ENCODE measurements at places on chromosomes 6 and 20.
A peak's percentile ranks its signal among the peaks of the same experiment; 100 is the strongest.

- no peak for DNase-seq
Measured at GRCh38 chr20:19428324-19428723, 215.9 kb downstream of the SLC24A3 start.

- DNase-seq, result no peak
Measured at GRCh38 chr6:11320914-11321597, 88.6 kb upstream of the NEDD9 start.

GRCh38 chr6:75143191-75143590 lies 62.7 kb downstream of the COL12A1 start:
- no peak for DNase-seq

- DNase-seq, result no peak
Measured at GRCh38 chr20:50913690-50914375, 17.4 kb downstream of the ADNP start.

DNA sequence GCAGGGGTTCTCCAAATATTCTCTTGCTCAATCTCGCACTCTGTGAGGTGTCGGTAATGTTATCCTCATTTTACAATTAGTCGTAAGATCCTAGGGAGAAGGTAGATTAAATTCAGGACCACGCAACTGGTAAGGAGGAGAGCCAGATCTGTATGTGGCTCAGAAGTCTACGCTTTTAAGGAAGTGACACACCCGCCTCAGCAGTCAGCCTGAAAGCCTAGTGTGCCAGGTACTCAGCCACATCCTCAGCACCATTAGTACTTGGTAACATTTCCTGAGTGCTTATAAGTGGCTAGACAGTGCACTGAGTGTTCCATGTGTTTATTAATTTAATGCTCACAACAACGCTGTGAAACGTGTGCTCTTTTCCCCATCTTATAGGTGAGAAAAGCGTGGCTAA lies 63.7 kb downstream of the DHX35 start:
- DNase-seq, result no peak

DNA sequence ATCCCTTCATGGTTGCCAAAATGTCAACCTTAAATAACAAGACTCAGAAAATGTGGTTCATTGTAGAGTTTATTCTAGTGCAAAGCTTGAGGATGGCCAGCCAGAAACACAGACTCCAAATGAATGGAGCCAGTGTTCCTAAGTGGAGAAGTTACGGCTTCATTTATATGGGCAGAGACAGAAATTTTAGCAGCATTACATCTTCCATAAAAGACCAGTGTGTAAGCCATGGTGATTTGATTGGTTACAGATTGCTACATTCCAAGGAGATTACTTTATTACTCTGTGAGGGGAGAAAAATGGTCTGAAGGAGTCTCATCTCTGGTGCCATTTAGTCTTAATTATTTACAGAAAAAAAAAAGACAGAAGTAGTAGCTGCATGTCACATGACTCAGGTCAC lies 97.8 kb downstream of the OTOR start:
- no peak for DNase-seq

GRCh38 chr6:160972111-160972510 lies 19.5 kb upstream of the MAP3K4 start:
- DNase-seq, result no peak

GRCh38 chr6:105573138-105573537 lies 170.3 kb upstream of the PREP start:
- DNase-seq, result no peak

- DNase-seq, result no peak
Measured at GRCh38 chr6:49423817-49424216, 39.2 kb downstream of the MMUT start.

DNA sequence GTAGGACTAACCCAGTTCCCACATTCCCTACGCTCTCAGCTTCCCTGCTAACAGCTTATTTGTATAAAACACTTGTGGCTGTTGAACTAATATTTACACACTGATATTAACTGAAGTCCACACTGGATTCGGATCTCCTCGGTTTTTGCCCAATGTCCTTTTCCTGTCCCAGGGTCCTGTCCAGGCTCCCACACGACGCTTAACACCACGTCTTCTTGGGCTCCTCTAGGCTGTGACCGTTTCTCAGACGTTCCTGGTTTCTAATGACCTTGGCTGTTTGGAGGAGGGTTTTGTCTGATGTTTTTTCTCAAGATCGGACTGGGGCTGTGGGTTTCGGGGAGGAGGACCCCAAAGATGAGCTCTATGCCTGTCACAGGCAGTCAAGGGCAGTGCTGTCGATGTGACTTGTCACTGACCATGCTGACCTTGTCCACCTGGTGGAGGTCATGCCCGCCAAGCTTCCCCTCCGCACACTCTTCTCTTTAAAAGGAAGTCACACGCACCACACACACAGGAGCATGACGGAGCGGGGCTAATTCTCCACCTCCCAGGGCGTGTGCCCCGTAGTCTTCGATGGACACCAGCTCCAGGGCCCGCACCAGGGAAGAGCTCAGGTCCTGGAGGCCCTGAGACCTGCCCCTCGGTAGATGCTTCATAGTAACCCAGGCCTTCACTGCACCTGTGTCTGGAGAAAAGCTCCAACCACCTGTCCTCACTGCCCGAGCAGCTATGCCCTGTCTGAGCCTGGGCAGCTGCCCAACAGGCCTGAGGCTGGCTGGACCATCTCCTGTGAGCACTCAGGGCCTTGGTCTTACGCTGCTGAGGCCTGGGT lies 72.0 kb downstream of the TTLL2 start:
- DNase-seq, result no peak

DNA sequence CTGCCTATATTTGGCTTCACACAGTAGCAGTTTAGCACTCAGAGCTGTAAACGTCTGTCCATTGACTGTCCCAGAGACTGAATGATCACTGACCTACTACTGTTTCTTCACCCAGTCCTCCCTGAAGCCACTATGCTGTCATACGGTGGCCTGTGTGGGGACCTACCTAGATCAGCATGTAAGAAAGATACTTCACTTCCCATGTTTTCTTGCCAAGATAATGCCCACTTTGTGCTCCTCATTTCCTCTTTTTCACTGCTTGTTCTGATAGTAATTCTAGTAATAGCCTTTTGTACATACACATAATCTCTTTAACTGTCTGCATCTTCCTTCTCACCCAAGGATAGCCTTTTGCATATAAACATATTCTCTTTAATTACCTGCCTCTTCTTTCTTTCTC lies 109.9 kb upstream of the TIAM2 start:
- DNase-seq, result no peak

DNA sequence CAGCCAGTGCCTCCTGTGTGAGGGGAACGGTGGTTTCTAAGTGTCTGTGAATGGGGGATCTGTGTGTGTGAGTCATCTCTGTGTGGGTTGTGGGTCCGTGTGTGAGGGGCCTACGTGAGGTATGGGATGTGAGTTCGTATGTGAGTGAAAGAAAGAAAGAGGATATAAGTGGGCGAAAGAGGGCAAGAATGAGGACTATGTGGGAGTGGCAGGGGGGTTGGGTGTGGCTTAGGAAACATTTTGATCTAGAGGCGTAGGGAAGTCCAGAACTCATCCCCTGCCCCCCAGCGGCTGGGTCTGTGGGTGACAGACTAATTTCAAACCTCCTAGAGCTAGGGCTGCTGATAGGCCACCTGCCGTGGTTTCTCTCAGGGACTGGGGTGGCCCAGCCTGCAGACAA lies 35.5 kb downstream of the DHX35 start:
- DNase-seq, result no peak

- DNase-seq, result no peak
Measured at GRCh38 chr6:157556144-157556645, 175.2 kb downstream of the ZDHHC14 start.

- DNase-seq, result no peak
Measured at GRCh38 chr20:61830241-61830930, 235.3 kb downstream of the TAF4 start.

- no peak for DNase-seq
Measured at GRCh38 chr6:52647199-52647598, 23.7 kb upstream of the TMEM14A start.

GRCh38 chr20:38167851-38168760 lies 3.0 kb upstream of the TGM2 start:
- peak; percentile 22 for DNase-seq

DNA sequence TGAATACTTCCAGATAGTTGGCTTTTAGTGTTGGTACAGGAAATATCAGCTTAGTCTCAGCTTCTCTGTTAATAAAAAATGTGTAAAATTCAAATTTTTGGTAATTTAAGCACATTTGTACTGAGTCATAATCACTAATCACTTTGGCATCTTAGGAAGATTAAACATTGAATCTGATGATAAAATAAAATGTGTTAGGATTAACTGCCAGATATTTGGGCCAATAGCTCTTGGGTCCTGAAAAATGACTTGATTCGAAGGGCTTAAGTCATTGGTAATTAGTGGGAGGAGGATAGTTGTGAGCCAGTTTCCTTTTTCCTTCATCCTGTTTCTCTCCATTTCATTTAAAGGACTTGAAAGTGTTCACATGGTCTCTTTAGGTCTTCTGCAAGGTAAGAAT lies 426.1 kb downstream of the RFPL4B start:
- DNase-seq, result no peak

- DNase-seq, result no peak
Measured at GRCh38 chr6:12361042-12361765, 71.0 kb downstream of the EDN1 start.

DNA sequence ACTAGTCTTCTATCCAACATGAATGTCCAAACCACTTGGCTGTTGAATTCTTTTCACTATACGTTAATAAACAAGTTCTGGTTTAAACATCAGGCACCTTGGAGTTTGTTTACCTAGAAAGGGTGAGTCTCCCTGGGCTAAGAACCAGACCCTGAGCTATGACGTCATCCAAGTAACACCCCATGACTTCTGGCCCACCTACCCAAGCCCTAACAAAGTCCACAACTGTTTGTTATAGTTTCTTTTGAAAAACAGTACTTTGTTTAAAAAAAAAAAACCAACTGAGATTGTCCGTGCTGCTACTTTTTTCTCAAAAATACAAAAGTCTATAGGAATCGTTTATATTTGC lies 146.9 kb upstream of the BEND6 start:
- peak; percentile 67 for DNase-seq

DNA sequence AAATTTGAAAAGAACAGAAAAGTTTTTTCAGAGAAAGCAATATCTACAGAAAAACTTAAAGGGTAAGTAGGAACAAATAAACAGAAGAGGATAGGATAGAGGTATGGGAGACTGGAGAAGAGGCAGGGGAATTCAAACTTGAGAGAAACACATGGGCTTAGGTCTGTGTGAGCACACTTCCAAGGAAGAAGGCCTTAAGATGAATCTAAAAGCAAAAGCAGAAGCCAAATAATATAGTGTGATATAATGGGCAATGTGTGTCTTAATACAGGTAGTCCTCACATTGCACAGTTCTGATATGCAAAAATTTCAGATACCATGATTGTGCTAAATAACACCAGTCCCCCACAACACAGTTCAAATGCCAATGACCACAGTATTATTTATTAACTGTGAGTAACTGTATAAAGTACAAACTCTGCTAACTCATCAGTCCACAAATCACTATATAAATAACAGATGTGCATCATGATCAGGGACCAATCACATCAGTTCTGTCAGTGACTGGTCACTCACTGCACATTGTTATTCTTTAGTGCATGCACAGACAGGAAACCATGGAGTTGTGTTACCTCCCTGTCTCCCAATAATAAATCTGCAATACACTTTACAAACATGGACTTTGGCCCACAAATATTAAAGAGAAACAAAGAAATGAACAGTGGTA lies 18.6 kb downstream of the SNX14 start:
- DNase-seq, result no peak

GRCh38 chr6:101011186-101011585 lies 130.1 kb upstream of the ASCC3 start:
- peak; percentile 7 for DNase-seq

- DNase-seq, result peak; percentile 53
Measured at GRCh38 chr20:3209257-3209945, at the start of gene ITPA. TSS of gene ITPA (plus strand) at chr20:3209498. CDS start at chr20:3209552, 54 bp downstream.

- no peak for DNase-seq
Measured at GRCh38 chr6:34179106-34179720, 33.3 kb upstream of the GRM4 start.

DNA sequence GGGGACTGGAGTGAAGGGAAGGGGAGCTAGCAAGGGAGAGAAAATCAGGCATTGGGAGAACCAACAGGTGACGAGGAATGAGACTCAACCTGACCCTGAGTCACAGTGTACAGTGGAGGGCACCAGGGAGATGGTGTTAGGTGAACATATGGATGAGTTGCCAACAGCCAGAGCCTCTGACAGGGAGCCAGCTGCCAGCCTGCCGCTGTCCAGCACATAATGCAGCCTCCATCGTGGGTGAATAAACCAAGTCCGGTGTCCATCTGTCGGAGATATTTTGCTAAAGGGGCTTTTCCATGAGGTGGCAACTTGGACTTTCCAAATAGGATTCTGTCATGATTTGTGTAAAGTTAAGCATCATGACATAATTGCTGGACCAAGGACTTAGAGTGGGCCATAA lies 88.1 kb downstream of the CDH4 start:
- no peak for DNase-seq

- no peak for DNase-seq
Measured at GRCh38 chr6:43722920-43723545, 35.4 kb upstream of the MRPS18A start.

GRCh38 chr6:147043994-147044477 lies 160.2 kb upstream of the STXBP5 start:
- peak; percentile 12 for DNase-seq

- no peak for DNase-seq
Measured at GRCh38 chr20:64106981-64107735, at the start of gene NPBWR2. TSS of gene NPBWR2 (minus strand) at chr20:64107565. CDS start at chr20:64106831, 734 bp downstream.

- DNase-seq, result no peak
Measured at GRCh38 chr20:36957875-36958667, 6.6 kb upstream of the SAMHD1 start.

GRCh38 chr6:2782356-2782708 lies 17.1 kb downstream of the WRNIP1 start:
- no peak for DNase-seq

GRCh38 chr20:59813948-59814839 lies 119.2 kb downstream of the SYCP2 start:
- DNase-seq, result no peak
